Activated CD8-positive, alpha-beta memory T cell treated with anti-CD3 and anti-CD28 coated beads for 36 hours (primary cell): ENCODE measurements at places on chromosomes 5 and 9. TPM values are rescaled to one million over a fixed set of nuclear protein-coding genes. Genes with fewer than 3 reads are reported as not detected.

The NINJ1 gene
- 67.0 TPM for total RNA-seq

The BOD1 gene
- total RNA-seq = 26.8 TPM

The IRX1 gene
- not detected for total RNA-seq

The KIF12 gene
- total RNA-seq = not detected

The TMEM215 gene
- total RNA-seq = not detected
